ENCODE measurements at places on chromosomes 3 and 15. TPM values are rescaled to one million over a fixed set of nuclear protein-coding genes. Genes with fewer than 3 reads are reported as not detected.

DNA sequence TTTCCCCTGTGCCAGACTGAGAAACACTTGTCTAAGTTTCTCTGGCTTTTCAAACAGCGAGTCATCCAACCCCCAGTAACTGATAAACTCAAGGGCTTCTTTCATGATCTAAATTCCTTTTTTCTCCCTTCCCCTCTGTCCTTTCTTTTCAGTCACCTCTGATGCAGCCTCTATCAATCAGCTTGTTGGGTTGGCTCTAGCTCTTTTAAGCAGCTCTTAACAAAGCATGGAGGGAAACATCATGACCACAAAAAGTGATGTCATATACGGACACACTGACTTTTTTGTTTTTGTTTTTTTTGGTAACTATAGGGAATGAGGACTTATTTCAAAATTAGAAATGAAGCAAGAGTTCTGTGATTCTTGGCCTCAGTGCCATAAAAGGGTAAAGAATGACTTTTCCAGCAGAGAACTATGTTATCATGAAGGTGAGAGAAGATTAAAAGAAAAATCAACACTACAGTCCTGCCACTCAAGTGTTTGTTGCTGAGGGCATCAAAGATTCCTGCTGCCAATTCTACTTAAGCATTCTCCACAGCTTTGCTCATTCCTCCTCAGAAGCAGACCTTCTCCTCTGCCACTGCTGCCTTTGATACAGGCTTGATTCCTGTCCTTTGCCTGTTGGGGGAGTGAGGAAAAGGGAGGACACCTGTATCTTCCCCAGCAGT lies 457.0 kb upstream of the ONECUT1 start:
- no peaks in the 10 kb centered on the region for H3K4me1 ChIP-seq
- no peak for DNase-seq
- no peaks in the 10 kb centered on the region for H3K27me3 ChIP-seq
- no peaks in the 10 kb centered on the region for H3K36me3 ChIP-seq
- no peak overlapping the region for H3K27ac ChIP-seq

Gene ITGB5
- total RNA-seq: 286 TPM

- H3K27ac ChIP-seq: peak overlapping the region; percentile 32
- H3K27me3 ChIP-seq: no peaks in the 10 kb centered on the region
- no peaks in the 10 kb centered on the region for H3K36me3 ChIP-seq
- no peaks in the 10 kb centered on the region for H3K4me1 ChIP-seq
Measured at GRCh38 chr15:100170291-100171210, 171.2 kb downstream of the ADAMTS17 start.

DNA sequence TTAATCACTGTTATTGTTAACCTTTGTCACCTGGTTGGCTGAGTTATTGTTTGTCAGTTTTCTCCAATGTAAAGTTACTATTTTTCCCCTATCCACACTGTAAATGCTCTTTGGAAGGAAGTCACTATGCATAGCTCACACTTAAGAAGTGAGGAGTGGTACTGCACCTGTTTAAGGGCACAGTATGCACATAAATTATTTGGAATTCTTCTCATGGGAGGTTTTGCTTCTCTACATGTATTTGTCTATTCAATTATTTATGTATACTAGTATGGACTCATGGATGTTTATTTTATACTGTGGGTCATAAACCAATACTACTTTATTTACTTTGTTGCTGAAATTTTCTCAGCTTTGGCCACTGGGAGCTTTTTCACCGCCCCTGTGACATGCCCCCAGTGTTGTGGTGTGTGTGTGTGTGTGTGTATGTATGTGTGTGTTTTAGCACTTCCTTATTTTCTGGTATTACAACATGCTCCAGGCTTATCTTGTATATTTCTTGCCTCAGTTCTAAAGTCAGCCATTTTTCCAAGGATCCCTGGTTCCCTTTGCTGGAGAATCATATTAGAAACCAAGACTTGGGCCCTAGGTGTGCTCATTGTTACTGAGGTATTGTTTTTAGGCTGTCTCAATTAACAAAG lies 290.5 kb downstream of the KBTBD8 start:
- DNase-seq: no peak
- H3K36me3 ChIP-seq: no peaks in the 10 kb centered on the region
- no peaks in the 10 kb centered on the region for H3K27me3 ChIP-seq
- H3K4me1 ChIP-seq: no peaks in the 10 kb centered on the region

Gene HDDC3
- total RNA-seq: 19.0 TPM

DNA sequence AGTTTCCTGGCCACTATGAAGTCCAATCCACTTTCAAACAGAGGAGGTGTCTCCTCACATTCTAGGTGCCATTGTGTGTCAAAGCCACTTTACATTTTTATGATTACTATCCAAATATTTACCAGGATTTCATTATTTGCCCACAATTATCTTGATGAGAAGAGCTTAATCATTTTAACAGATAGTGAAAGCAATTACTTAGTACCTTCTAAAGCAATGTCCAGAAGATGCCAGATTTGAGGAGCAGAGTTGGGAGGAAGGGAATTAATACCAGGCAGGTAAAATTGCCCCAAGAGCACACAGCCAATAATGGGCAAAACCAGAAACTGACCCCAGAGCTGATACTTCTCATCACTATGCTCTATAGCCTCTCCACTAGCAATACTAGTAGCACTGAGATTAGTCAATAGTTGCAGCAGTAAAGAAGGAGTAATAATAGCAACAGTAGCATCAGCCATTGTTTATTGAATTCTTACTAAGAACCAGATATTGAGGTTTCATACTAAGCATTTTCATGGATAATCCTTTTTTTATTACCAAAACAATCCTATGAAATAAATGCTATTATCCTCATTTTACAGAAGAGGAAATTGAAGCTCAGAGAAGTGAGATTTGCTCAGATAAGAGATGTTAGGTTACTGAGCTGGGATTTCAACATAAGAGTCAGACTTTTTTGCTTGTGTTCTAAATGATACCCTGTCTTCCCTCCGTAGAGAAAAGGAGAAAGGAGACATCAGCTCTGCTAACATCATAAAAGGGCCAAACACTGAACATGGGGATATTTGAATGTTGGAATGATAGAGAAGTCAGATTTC lies 509.3 kb upstream of the CFAP20DC start:
- no peaks in the 10 kb centered on the region for H3K27me3 ChIP-seq
- DNase-seq: no peak
- no peaks in the 10 kb centered on the region for H3K36me3 ChIP-seq
- no peak overlapping the region for H3K27ac ChIP-seq
- H3K4me3 ChIP-seq: no peak overlapping the region

DNA sequence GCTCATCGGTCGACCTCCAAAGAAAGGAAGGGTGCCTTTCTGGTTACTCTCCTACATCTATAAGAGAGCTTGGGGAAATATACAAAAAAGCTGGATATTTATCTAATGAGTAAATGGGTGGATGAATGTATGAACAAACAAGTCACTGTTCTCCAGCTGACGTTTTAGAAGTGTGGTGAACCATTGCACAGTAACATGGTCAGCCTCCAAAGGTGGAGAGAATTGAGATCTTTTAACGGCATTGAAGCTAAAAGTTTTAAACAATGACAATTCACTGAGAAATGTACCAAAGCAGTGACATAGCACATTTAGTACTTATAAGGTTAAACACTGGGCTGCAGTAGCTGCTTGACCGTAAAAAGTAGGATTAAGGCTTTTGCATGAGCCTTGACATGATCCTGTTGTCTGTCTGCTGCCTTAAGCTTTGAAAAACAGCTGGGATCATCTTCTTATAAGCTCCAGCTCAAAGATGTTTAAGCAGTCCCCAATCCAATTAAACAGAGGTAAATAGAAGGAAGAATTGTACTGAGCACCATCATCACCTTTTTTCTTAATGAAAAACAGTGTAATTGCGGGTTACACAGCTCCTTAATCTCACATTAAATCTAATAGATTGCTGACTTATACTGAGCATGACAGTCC lies 222.9 kb downstream of the WDR72 start:
- H3K4me1 ChIP-seq: no peaks in the 10 kb centered on the region
- no peaks in the 10 kb centered on the region for H3K36me3 ChIP-seq
- H3K4me3 ChIP-seq: no peak overlapping the region
- H3K27me3 ChIP-seq: no peaks in the 10 kb centered on the region
- DNase-seq: no peak

DNA sequence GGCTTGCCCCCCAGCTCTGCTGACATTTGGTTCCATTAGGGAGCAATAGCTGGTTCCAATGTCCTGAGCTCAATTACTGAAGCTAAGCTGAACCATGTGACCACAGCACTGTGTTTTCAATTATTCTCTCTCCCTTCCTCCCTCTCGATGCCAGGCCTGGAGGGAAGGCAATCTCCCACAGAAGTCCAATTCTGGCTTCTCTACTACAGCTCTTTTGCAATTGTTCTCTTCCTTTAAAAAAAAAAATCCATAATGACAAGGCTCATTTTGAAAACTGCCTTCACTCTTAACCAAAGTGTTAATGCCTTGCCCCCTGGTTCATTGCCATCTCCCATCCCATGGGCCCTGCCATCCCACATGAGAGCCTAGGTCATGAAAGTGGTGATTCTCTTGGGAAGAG lies 24.8 kb downstream of the IL16 start:
- no peak overlapping the region for H3K4me3 ChIP-seq
- H3K27me3 ChIP-seq: no peaks in the 10 kb centered on the region
- peak overlapping the region; percentile 86 for H3K27ac ChIP-seq

Gene RTP3
- total RNA-seq: not detected

GRCh38 chr3:43071313-43071893 lies 34.5 kb downstream of the POMGNT2 start:
- H3K4me1 ChIP-seq: no peaks in the 10 kb centered on the region
- no peaks in the 10 kb centered on the region for H3K27me3 ChIP-seq
- H3K36me3 ChIP-seq: no peaks in the 10 kb centered on the region
- no peak overlapping the region for H3K4me3 ChIP-seq
- H3K27ac ChIP-seq: no peak overlapping the region

DNA sequence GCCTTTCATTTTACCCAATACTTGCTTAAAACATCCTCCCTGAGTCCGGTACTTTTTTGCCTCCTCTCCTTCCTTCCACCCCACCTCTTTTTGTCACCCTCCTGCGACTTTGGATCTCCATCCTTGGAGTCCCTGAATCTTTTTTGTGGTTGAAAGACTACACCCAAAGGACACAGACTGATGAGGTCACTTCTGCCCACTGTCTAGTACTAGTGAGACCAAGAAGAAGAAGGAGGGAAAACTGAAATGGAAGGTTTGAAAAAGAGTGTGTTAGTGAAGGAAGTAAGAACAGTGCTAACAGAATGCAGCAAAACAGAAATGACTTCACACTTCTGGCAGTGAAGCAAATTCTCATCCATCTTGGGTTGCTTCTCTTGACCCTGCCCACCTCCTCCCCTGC lies 6.6 kb downstream of the B3GNT5 start:
- peak overlapping the region; percentile 49 for H3K27ac ChIP-seq
- DNase-seq: no peak
- H3K4me1 ChIP-seq: no peaks in the 10 kb centered on the region
- no peaks in the 10 kb centered on the region for H3K36me3 ChIP-seq
- no peaks in the 10 kb centered on the region for H3K27me3 ChIP-seq

Gene SNX22
- 0.48 TPM for total RNA-seq

DNA sequence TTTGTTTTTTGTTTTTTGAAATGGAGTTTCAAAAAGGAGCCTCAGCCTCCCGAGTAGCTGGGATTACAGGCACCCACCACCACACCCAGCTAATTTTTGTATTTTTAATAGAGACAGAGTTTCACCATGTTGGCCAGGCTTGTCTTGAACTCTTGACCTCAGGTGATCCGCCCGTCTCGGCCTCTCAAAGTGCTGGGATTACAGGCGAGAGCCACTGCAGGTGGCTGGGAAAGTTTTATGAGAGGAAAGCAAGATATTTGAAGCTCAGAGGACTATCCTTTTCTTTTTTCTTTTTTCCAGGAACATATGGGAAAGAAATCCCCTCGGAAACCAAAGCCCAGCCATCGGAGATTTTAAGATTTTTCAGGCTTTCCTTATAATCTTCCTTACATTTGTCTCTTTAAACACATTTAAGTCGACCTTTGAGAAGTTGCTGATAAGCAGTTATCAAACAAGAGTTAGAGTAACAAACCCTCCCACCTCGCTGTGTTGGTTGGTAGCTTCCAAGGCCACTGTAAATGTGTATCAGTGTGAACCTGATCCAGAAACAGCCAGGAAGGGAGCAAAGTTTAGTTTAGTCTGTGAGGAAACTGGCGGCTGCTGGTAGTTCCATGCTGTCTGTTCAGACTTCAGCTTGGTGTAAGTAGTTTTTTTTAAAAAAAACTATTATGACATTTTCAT lies 34.5 kb upstream of the MAP3K13 start:
- H3K4me3 ChIP-seq: no peak overlapping the region
- no peak overlapping the region for H3K27ac ChIP-seq
- no peaks in the 10 kb centered on the region for H3K4me1 ChIP-seq
- no peak for DNase-seq

GRCh38 chr3:189766416-189766815 lies 135.2 kb downstream of the TP63 start:
- no peaks in the 10 kb centered on the region for H3K4me1 ChIP-seq
- H3K4me3 ChIP-seq: peak overlapping the region; percentile 31
- H3K36me3 ChIP-seq: no peaks in the 10 kb centered on the region
- peak; percentile 57 for DNase-seq

DNA sequence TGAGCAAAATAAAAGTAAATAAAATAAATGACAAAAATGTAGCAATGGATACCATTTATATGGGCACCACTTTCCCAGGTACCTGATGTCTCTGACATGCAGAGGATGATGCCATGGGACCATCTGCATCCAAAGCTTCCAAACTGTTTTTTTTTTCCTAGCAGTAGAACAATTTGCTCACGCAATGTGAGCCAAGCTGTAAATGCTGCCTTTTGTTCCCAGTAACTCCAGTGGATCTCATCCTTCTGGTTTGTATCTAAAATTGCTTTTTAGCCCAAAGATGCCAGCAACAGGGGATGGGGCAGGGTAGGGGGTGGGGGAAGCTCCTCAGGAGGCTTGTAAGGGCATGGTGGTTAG lies 32.7 kb downstream of the SLC12A8 start:
- H3K36me3 ChIP-seq: no peaks in the 10 kb centered on the region
- no peaks in the 10 kb centered on the region for H3K4me1 ChIP-seq
- DNase-seq: no peak
- no peak overlapping the region for H3K4me3 ChIP-seq
- H3K27ac ChIP-seq: no peak overlapping the region
- no peaks in the 10 kb centered on the region for H3K27me3 ChIP-seq

Gene NRG4
- not detected for total RNA-seq

Gene SETD5
- total RNA-seq: 118 TPM

DNA sequence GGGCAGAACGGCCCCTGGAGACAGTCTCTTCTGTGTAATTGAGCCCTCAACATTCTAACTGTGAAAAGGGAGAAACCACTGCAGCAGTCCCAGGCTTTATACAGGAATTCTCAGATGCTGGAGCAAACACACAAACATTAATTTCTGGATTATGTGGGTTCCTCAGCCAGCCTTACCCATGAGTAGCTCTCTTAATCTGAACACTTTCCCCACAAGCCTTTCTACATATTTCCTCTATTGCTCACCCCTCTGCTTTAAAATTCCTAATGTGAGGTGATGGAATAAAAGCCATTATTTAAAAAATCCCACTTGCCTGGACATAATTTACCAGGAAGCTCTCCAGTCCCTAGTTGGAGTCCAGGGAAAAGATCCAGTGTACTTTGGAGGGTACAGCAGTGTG lies 139.0 kb downstream of the CTNNB1 start:
- DNase-seq: no peak
- no peaks in the 10 kb centered on the region for H3K36me3 ChIP-seq
- H3K27ac ChIP-seq: no peak overlapping the region
- no peak overlapping the region for H3K4me3 ChIP-seq
- no peaks in the 10 kb centered on the region for H3K27me3 ChIP-seq

Gene GABRG3
- not detected for total RNA-seq

Gene CFAP91
- total RNA-seq: 4.3 TPM

GRCh38 chr3:48270306-48270705 lies 29.4 kb downstream of the ZNF589 start:
- H3K27me3 ChIP-seq: no peaks in the 10 kb centered on the region
- no peak for DNase-seq
- no peaks in the 10 kb centered on the region for H3K36me3 ChIP-seq
- no peak overlapping the region for H3K4me3 ChIP-seq
- H3K27ac ChIP-seq: no peak overlapping the region

Gene C2CD4A
- total RNA-seq: 0.66 TPM
